ENCODE measurements at places on chromosomes 6 and 20.
A peak's percentile ranks its signal among the peaks of the same experiment; 100 is the strongest.

- no peak for DNase-seq
These were observed 122.6 kb downstream of the SGK1 start for GRCh38 chr6:134195164-134195906.

- DNase-seq, result no peak
These were observed 831.8 kb downstream of the EPHA7 start for GRCh38 chr6:92587525-92587924.

DNA sequence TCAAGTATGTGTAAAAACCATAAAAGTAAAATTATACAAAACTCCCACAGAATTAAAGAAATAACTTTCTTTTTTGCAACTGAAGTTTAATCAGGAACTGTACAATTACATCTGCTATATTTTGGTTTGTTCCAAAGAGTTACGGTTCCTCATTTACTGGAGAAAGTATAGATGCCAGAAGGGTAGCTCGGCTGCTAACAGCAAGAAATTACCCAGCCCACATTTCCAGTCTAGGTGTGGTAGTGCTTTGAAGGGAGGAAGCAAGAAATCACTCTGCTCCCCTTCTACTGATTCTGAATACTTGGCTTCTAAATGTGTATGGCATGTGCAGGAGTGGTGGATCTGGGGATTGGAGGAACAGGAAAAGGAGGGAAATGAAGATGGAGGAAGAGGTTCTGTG is 441.3 kb downstream of the CDC5L start:
- DNase-seq, result no peak

DNA sequence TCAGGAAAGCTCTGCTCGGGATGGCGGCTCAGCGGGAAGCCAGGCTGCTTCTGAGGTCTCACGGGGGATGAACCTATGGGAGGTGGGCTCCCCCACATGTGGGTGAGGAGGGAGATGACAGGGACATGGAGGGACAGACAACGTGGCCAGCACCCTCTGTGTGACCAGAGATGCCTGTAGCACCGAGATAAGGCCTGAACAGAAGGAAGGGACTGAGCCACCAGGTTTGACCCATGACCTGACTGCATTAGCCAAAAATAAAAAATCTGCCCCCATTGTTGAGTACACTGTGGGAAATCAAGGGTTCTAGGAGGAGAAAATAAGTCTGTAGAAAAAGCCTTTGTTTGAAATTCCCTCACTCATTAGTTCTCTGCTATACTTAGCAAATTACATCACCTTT is 105.7 kb downstream of the RNASET2 start:
- DNase-seq, result no peak

DNA sequence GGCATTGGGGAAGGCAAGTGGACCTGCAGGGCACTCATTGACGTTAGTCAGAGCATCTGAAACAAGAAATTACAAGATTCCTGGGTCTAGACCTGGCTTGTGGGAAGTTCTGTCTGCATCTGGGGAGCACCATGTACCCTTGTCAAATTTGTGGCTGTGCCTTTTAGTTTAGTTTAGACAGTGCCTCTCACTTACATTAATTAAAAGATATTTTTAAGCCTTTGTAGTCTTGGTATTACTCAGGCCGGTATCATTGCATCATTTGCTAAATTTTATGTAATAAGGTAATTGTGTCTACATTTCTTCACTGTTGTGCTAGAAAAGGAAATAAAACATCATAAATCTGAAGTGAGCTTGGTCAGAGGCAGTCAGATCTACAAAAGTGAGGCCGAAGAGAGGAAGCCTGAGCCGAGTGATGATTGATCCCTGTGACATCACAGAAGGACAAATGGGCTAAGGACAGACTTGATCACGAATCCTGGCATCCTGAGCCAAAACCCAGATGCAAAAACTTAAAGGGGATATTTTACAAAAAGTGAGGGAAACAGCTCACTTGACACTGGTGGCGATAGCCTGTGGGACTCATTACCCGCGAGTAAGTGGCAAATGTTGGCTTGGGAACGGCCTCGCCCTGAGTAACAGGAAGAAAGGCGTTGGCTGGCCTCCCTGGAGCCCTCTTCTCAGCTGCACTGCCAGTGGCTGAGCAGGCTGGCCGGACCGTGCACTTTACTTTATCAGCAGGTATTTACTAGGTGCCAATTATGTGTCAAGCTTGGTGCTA is 106.5 kb downstream of the TCP11 start:
- DNase-seq, result peak; percentile 76

- no peak for DNase-seq
These were observed at the start of gene ADAM33 for GRCh38 chr20:3681931-3682781. TSS of gene ADAM33 (minus strand) at chr20:3682010. CDS start at chr20:3682004, 6 bp downstream.

DNA sequence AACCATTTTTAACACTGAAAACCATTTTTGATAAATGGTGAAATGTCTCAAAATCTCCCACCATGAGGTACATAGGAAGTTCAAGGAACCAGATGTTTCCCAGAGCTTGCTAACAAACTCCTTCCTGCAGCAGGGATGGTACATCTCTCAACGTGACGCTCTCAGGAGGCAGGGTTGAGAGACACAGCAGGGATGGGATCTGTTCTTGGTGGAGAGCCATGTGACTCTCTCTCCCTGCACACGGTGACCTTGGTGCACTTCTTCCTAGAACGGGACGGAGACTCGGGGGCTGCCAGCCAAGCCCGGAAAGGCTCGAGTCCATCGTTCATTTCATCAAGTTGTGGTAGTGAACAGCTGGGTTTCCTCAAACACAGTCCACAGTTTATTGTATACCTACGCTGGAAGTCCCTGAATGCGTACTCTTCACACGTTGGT is 94.2 kb downstream of the FAM50B start:
- DNase-seq, result no peak

GRCh38 chr6:32669240-32669639 is 2.8 kb upstream of the HLA-DQB1 start:
- no peak for DNase-seq

GRCh38 chr6:105453968-105454367 is 51.1 kb upstream of the PREP start:
- DNase-seq, result no peak

GRCh38 chr6:17385660-17386059 is 7.7 kb upstream of the CAP2 start:
- no peak for DNase-seq

DNA sequence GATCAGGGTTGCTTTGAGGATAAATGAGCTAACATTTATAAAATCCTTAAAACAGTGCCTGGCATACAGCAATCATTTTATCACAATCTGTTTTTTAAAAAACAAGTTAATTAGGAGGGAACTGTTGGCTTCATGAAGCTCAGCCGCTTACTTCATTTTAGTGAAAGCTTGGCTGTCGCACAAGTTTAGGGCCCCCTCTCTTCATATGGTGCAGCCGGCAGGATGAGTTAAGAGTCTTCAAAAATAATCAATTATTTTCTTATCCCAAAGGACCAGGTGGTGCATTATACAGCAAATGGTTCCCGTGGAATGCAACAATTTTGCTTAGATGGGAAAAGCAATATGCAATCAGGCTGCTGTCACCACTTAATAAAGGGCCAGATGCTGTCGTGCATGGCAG is 57.4 kb upstream of the PROKR2 start:
- no peak for DNase-seq

DNA sequence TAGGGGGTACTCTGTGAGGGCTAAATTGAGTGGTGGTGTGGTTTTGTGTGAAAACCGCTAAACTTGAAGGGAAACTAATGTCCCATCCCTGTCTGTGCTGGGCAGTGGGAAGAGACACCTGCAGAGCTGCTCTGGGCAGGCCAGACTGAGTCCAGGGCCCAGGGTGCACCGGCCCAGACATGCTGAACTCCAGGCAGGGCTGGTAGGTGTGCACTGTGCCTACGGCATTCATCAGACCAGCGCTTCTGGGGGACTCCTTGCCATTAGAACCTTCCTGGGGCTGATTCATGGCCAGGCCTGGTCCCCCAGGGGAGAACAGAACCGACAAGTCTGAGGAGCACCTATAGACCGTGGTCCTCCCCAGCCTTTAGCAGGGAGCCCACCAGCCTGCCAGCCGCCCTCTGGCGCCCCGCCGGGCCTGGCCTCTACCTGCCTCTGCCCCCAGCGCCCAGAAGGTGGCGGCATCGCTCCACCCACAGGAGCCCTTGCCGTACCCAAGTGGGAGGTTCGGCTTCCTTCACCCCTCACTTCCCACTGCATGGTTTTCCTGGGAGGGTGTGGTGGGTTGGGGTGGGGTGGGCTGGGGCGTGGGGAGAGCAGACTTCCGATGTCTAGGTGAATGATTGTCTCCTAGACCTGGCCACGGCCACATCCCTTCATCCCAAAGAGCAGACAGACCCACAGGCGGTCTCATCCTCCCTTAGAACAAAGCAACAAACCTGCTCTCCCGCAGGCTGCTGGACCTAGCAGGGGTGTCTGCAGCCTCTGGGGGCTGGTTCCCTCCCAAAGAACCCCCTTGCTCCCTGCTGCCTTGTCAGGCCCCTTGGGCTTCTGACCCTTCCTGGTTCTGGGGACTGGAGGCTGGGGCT is 15.5 kb downstream of the CCDC167 start:
- DNase-seq, result peak; percentile 59

- DNase-seq, result peak; percentile 24
These were observed 155.3 kb downstream of the DHX35 start for GRCh38 chr20:39117491-39117890.

- DNase-seq, result no peak
These were observed 261.2 kb upstream of the MARCKS start for GRCh38 chr6:113595911-113596376.

DNA sequence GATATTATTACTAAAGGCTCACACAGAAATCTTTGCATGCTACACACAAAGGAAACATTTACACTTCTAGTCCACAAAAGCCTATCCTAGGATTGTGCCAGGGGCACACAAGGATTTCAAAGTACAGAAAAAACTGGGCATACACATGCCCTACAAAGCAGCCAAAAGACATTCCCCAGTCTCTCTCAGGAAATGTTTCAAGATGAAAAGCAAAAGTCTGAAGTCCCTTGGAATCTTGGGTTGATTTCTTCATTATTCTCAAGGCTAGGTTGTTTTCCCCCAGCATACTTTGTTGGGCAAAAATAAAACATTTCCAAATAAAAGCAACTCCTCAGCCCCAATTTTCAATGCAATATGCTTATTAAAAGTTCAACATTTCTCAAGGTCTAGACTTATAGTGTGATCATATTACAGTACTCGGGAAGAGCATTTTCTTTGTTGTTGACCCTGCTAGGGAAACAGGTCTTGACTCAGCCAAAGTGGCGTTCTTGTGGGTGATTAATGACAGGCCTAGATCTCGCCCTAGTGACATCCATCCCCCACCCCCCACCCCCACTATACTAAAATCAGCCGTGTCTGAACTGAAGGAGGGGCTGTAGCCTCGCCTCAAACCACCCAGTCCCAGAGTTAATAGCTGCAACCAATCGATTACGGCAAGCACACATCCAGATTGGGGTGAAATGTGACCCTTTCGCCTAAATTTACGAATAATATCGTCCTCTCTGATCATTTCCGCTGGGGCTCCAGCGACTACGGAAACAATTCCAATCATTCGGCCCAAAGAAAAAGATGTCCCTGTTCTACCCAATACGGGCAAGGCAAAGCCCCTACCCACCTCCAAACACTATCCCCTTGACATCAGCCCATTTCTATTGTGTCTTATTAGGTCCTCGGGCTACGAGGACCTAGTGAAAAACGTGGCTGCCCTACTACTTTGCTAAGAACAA is 1.4 kb downstream of the AKIRIN2 start:
- DNase-seq, result peak; percentile 81

- no peak for DNase-seq
These were observed 19.9 kb downstream of the UQCC2 start for GRCh38 chr6:33691456-33692077.

- DNase-seq, result no peak
These were observed 189.2 kb downstream of the TBC1D7 start for GRCh38 chr6:13139119-13139518.

DNA sequence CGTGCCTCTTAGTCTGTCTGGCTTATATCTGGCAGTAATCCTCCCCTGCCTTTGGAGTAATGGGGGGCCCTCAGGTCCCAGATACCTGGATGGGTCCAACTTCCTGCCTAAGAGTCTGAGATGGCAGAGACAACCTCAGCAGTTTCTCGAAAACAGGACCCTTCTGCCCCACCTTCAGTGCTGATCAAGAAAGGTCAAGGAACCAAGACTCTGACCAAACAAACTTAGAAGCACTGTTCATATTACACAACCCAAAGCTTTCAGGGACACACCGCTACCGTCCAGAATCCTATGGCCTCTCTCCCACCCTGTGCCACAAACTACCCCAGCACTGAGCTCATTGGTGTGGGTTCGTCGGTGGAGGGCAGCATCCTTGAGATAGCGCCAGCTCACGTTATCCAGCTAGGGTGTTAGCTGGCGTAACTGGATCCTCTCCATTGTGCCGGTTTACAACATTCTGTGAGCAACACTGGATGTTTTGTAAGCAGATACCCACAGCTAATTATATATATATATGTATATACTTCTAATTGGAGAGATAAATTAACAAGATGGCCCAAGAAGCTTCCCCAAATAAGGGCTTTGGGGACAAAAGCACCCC is 7.6 kb upstream of the TMC2 start:
- no peak for DNase-seq

GRCh38 chr6:6577735-6578134 is 10.8 kb upstream of the LY86 start:
- peak; percentile 30 for DNase-seq

GRCh38 chr6:123716506-123716905 is 79.8 kb upstream of the TRDN start:
- DNase-seq, result peak; percentile 15

GRCh38 chr6:85580118-85580877 is 13.4 kb downstream of the SNX14 start:
- no peak for DNase-seq

- DNase-seq, result no peak
These were observed 15.0 kb downstream of the JPH2 start for GRCh38 chr20:44171775-44172571.

DNA sequence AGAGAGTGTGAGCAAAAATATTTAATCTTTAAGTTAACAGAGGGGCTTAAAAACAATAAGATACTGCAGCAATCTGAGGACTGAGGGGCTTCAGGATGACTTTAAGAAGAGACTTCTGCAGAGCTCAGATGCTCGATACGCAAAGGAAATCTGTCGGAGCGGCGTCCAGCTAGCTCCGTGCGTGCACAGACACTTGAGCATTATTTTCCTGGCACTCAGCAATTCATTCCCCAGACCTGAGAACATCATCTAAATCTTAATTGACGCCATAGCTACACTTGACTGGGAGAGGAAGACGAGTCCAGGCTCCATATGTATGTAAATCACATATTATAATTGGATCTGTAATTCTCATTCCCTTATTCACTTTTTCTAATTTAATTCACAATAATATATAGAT is 228.2 kb downstream of the SOD2 start:
- no peak for DNase-seq

DNA sequence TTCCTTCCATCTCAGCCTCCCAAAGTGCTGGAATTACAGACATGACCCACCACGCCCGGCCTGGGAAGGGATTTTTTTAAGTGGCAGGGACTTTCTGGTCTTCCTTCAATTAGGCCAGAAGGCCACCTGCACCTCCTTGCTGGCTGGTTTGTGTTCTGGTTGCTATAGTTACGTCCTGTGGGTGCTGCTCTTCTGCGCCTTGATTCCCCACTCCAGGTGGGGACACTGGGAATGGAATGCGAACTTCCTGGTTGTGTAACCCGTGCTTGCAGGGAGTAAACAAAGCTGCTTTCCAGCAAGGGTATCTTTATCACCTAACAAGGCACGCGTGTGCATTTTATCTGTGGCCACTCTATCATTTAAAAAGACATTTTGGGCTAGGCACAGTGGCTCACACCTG is 117.7 kb downstream of the PLEKHG1 start:
- DNase-seq, result no peak
